ENCODE measurements at places on chromosomes 3 and 15.

DNA sequence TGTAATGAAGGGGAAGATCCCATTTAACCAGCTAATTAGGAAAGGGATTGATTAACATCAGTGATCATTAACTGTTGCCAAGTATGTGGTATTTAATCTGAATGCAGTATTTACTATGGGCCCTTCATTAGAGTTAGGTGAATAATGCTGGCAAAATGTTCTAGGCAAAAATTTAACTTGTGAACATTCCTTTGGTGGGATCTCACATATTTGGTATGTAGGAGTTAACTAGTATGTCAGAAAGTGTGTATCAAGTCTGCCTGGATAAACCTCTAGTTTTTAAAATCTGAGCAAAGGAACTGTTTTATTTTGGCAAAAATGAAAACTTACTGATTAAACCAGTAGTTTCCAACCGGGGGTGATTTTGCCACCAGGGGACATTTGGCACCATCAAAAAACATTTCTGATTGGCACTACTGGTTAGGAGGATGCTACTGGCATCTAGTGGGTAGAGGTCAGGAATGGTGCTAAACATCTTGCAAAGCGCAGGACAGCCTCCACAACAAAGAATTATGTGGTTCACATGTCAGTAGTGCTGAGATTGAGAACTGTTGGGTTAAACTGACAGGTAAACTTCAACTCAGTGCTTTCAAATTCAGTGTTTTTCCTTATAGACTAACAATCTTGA, 22.5 kb downstream of the LRTM1 start:
- DNase-seq, result no peak

DNA sequence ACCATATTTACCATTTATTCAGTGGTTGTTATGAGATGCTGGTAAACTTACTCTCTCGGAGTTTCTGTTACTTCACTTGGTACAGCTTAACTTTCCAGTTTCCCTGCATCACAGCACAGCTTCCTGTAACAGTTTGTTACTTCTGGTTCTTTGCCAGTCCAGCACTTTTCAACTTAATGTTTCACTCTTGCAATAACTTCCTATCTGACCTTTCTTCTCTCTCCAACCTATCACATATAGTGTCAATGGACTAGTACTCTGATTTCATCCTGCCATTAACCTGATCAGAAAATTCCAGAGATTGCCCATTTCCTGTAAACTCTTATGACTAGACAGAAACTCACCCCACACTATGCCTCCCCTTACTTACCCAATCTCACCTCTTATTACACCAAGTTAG, 3.9 kb upstream of the ATP11B start:
- no peak for DNase-seq

DNA sequence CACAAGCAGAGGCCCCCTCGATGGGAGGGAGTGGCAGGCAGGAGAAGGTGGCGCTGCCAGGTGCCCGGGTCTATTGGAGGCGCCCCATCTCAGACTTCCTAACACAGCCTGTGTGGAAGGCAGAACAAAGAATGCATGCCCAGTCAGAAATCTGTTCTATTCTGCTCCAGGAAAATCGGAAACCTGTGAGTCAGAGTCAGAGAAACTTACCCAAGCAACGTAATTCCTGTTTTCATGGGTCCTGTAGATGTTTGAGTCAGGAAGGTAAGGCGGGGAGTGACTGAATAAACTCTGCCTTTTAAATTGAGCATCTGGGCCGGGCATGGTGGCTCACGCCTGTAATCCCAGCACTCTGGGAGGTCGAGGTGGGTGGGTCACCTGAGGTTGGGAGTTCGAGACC, 13.7 kb downstream of the MAP6D1 start:
- DNase-seq, result no peak

DNA sequence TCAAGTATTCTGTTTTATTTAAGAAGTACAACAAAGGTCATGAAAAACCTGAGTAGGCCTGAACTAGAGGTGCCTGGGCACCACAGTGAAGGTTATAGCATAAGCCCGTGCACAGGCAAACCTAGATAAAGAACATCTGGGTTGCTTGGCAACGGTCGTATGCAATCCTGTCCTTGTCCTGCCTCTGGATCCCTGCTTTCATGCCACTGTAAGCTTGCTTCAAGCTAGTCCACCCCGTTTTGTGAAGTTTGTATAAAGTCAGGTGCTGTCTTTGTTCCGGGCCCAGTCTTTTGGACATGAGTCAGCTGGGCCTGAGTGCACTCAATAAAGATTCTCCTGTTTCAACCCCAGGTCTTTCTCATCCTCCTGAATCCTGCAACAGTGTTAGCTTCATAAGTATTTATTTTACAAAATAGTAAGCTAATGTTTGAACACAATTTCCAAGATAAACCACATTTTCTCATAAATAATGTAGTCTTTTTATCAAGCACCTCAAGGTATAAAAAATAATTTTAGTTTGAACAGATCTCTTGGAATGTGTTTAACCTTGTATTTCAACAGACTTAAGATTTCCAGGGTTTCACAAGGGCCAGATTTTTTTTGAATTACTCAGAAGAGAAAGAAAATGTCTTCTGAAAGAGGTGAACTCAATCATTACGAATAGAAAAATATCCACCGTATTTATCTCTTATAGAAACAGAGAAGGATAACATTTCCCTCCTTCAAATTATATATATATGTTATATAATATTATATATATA, 14.3 kb upstream of the SLC9C1 start:
- DNase-seq, result no peak

DNA sequence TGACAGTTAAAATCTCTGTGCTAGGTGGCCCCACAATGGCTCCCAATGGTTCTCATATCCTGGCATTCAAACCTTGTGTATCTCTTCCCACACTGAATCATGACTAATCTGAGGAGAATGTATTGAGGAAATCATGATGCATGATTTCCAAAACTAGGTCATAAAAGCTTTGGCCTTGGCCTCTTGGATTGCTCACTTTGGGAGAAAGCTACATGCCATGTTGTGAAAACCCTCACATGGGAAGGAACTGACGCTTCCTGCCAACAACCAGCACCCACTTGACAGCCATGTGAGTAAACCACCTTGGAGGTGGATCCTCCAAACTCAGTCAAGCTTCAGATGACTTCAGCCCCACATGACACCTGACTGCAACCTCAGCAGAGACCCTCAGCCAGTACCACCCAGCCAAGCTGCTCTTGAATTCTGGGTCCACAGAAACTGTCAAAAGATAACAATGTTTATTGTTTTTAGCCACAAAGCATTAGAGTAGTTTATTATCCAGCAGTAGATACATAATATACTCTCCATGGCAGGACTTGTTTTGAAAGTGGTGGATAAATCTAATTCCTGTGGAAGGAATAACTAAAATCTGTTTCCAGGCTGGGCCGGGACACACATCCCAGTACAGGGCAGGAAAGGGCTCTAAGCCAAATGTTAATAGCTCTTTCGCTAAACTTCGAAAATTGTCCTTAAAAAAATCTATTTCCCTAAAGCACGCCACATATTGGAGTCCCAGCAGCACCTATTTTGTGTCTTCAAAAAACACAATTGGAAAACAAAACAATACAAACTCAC, 1.0 kb upstream of the ZNF620 start:
- no peak for DNase-seq

GRCh38 chr15:101027920-101028319, 108.8 kb downstream of the LRRK1 start:
- DNase-seq, result no peak

GRCh38 chr15:36362509-36362915, 216.9 kb upstream of the CDIN1 start:
- DNase-seq, result no peak

- no peak for DNase-seq
These were observed 32.9 kb downstream of the DNAJB8 start for GRCh38 chr3:128433837-128434165.

GRCh38 chr3:149327156-149327555, 6.3 kb downstream of the TM4SF18 start:
- no peak for DNase-seq
